Heart right ventricle (tissue), 16 donors: ENCODE measurements at places on chromosomes 6 and 20. TPM values are rescaled to one million over a fixed set of nuclear protein-coding genes. Genes with fewer than 3 reads are reported as not detected.

DNA sequence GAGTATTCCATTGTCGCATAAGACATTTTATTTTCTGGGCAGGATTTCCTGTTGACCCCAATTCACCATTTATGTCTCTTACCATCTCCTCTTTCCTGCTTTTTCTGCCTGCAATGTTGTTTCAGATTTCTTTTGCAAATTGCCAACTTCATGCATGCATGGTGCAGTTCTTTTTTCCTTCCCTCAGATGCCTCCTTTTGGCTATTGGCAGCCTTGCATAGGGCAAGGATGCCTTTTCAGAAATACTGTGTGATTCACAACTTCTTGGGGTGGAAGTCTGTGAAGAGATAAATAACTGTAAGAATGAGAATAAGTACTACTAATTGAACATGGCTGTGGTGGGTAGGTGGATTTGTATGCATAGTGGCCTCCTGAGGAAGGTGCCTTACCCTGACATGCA, 116.7 kb downstream of the SOX4 start:
- no peaks in the 10 kb centered on the region for H3K27me3 ChIP-seq
- no peak for DNase-seq
- H3K36me3 ChIP-seq, result no peaks in the 10 kb centered on the region

GRCh38 chr6:28474441-28475219, 31.3 kb upstream of the ZSCAN23 start:
- H3K36me3 ChIP-seq, result no peaks in the 10 kb centered on the region
- no peaks in the 10 kb centered on the region for H3K4me1 ChIP-seq
- H3K4me3 ChIP-seq, result no peak overlapping the region
- peaks cover 37% of the 10 kb centered on the region for H3K27me3 ChIP-seq

DNA sequence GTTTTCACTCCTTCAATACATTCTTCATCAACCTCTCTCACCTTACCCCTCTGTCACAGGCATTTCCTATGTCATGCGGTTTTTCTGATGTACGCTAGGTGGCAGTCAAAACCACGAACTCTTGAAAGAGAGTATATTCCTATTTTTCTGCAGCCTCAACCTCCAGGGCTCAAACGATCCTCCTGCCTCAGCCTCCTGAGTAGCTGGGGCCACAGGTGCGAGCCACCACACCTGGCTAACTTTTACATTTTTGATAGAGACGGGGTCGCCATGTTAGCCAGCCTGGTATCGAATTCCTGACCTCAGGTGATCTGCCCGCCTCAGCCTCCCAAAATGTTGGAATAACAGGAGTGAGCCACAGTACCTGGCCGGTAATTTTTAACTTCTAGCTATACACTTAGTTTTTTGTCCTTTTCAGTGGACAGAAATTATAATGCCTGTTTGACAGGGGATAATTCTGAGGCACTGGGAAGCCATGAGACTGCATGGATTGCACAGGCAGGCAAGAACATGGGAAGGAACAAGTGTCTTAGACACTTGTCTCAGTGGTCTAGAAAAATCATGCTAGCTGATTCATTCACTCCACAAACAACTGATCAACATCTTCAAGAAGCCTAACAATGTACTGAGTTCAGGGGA, 22.5 kb upstream of the HFE start:
- H3K27me3 ChIP-seq, result peaks cover 7% of the 10 kb centered on the region
- H3K36me3 ChIP-seq, result no peaks in the 10 kb centered on the region
- H3K4me3 ChIP-seq, result no peak overlapping the region

Gene LZTS3
- total RNA-seq, result 27.0 TPM

DNA sequence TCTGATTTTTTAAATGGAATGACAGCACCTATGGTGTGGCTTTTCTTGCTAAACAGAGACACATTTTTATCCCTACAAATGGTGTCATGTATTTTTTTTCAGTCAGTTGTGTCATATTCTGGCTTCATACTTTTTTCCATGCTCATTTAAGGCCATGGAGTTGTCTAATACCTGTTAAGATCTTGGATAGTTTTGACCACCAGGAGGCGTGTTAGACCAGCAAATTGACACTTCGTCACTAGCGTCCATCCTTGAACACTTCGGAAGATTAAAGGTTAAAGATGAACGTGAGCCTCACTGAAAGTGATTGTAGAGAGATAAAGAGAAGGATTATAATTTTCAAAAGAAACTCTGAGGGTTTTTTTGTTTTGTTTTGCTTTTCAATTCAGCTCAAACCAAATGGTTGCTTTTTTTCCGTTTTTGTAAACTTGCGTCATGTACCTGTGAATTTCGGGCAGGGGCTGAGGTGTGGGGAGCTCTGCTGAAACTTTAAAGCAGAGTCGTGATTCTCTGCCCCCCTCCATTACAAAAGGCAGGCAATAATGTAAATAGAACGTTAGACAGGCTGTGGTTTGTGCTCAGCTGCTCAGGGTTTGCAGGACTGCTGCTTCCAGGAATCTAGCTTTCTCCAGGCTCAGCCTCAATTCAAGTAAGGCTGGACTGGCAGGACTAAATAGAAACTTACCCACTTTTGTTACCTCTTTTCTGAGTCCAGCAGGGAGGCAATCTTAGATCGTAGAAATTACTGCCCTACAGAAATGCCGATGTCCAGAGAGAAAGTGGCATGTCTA, 245.1 kb downstream of the FOXA2 start:
- peaks cover 6% of the 10 kb centered on the region for H3K4me1 ChIP-seq
- peaks cover 63% of the 10 kb centered on the region for H3K27me3 ChIP-seq
- H3K4me3 ChIP-seq, result no peak overlapping the region
- no peak for DNase-seq
- no peaks in the 10 kb centered on the region for H3K36me3 ChIP-seq

GRCh38 chr6:54903884-54904283, 57.3 kb downstream of the FAM83B start:
- H3K4me3 ChIP-seq, result no peak overlapping the region

DNA sequence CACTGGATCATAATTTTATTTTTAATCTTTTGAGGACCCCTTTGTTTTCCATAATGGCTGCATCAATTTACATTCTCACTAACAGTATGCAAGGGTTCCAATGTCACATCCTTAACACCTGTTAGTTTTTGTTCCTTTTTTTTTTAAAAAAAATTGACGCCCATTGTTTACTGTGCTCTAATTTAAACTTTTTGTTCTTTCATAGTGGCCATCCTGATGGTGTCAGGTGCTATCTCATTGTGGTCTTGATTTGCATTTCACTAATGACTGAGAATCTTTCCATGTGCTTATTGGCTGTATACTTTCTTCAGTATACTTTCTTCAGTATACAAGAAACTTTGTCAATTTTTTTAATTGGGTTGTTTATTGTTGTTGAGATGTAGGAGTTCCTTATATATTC, 347.0 kb downstream of the RNGTT start:
- H3K27ac ChIP-seq, result no peak overlapping the region
- H3K4me3 ChIP-seq, result no peak overlapping the region
- no peaks in the 10 kb centered on the region for H3K4me1 ChIP-seq
- no peaks in the 10 kb centered on the region for H3K27me3 ChIP-seq

Gene PBOV1
- total RNA-seq, result not detected
